NCI-H345 (cell line): ENCODE measurements at places on chromosomes 3 and 15.
A peak's percentile ranks its signal among the peaks of the same experiment; 100 is the strongest.

- no peak for DNase-seq
These were observed 31.2 kb upstream of the ALDH1L1 start for GRCh38 chr3:126211569-126211968.

GRCh38 chr3:192129586-192129985, 597.8 kb downstream of the FGF12 start:
- no peak for DNase-seq

- DNase-seq, result no peak
These were observed 32.1 kb upstream of the TIMP4 start for GRCh38 chr3:12190832-12191231.

DNA sequence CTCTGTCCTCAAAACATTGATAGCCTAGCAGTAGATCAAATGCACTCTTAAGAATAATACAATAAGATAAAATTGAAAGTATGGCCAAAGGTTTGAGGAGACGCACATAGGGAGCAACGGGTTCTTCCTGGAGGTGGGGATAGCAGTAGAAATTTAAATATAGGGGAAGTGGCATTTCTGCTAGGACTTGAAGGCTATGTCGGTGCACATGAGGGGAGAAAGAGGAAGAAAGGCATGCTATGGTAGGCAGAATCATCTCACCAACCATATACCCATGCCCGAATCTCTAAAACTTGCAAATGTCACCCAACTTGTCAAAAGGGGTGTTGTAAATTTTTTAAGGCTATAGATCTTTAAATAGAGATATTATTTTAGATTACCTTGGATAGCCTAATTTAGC, 735.1 kb upstream of the LMCD1 start:
- DNase-seq, result no peak

- no peak for DNase-seq
These were observed 162.2 kb downstream of the ATP10A start for GRCh38 chr15:25700916-25701315.

DNA sequence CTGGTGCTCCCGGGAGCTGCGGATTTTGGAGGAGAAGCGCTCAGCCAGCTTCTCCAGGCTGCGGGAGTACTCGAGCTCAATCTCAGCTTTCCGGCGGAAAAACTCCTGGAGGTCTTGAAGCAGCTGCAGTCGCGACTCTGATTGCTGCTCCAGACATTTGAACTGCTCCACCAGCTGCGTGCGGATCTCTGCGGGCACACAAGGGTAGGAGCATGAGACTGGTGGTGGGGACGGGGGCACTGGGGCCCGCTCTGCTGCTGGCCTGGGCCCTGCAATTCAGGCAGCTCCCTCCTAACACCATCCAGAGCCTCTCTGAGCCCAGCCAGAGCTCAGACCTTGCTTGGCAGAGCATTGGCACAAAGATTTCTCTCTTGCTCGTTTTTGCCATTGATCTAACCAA, 124.7 kb downstream of the SRGAP3 start:
- DNase-seq, result no peak

GRCh38 chr3:38347421-38348200, 1.0 kb downstream of the XYLB start:
- DNase-seq, result no peak

DNA sequence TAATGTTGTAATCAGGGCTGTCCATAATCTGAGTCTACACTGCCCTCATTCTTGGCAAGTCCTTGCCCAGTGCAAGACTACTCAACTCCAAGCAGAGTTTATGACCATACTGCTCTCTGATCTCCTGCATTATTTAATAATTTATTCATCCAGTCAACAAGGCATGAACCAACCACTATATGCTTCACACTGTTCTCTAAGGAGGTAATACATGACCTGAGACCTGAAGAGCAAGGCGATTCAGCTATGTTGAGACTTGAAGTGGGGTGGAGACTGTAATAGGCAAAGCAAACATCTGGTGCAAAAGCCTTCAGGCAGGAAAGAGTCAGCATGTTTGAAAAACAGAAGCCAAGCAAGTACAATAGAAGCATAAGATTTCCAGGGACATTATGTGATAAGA, 1362.8 kb downstream of the ROBO2 start:
- DNase-seq, result no peak

DNA sequence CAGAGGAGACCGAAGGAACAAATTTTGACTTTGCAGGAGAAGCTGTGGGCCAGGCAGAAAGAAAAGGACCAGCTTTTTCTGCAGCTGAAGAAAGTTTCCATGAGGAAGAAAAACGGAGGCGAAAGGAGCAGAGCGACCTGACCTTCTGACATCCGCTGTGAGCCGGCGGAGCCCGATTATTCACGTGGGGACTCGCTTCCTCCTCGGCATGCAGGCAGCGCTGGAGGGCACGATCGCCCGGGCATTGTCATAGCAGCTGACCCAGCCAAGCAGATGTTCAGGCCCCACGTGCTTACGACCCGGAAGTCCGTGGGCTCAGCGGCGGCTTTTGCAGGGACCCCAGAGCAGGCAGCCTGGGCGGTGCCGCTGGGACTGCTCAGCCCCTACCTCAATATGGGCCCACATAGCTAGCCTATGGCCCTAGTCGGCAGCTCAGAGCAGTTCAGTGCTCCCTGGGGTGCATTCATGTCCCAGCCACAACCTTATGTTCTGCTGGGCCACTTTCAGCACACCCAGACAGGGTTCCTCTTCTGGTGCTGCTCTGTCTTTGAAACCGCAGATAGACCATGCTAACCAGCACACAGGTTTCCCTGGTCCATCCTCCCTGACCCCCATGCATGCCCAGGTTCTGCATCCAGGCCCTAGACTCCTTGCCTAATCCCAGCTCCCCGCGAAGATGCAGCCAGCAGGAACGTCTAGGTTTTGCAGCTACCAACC, 10.5 kb upstream of the EIF4A2 start:
- DNase-seq, result no peak

DNA sequence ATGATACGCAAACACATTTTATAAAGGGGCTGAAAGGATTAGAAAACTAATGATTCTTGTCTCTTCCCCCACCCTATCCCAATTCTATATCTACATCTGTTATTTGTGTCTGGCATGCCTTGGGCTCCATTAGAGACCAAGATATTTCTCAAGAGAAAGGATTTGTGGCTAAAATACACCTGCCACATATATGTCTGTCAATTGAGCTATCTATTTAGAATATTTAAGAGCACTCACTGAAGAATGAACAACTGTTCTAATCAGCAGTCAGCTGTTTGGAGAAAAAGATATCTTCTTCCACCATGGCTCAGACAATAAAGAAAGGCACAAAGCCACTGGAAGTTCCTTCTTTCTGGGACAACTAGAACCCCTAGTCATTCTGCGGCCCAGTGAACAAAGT, 61.7 kb upstream of the LRRN1 start:
- no peak for DNase-seq

DNA sequence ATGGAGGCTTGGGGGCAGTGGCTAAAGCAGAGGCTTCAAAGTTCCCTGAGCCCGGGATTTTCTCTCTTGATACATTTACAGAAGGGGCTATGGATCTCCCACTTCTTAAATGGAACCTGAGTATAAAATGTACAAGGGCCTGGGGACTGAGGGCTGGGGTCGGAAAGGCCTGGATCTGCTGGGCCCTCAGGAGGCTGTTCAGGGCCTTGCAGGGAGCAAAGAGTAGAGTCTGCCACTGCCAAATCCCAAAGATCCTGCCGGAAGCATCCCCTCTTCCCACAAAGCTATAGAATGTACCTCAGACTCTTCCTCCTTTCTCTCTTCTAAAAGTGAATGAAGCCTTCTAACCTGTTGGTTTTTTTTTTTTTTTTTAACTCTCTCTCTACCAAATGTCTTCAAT, 59.8 kb upstream of the ARHGEF3 start:
- DNase-seq, result no peak

GRCh38 chr15:33500432-33501195, 189.8 kb downstream of the RYR3 start:
- DNase-seq, result peak; percentile 4

DNA sequence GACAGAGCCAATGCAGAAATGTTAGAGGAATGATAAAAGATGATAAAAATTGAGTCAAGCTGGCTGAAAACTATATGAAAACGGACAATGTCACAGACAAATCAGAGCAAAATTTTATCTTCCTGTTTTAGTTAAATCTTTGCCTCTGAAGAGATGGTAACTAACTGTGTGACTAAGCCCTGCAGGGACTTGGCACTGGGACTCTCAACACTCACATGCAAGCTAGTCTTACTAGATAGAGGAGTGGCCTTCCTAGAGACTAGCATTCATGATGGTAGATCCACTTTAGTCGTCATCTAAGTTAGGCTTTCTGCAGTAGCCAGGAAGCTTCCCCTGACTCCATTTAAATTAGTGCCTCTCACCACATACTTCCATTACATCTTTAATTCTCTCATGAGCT, 4.1 kb downstream of the CCDC191 start:
- DNase-seq, result no peak

DNA sequence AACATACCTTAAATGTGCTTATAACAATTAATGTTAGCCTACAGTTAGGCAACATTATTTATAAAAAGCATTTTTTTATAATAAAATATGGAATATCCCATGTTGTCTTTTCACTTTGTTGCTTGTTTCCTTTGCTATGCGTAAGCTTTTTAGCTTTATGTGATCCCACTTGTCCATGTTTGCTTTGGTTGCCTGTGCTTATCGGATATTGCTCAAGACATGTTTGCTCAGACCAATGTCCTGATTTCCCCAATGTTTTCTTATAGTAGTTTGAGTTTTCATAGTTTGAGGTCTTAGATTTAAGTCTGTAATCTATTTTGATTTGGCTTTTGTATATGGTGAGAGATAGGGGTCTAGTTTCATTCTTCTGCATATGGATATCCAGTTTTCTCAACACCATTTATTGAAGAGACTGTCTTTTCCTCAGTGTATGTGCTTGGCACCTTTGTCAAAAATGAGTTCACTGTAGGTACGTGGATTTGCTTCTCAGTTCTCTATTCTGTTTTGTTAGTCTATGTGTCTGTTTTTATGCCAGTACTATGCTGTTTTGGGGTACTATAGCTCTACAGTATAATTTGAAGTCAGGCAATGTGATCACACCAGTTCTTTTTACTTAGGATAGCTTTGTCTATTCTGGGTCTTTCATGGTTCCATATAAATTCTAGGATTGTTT, 592.7 kb upstream of the SEMA6D start:
- no peak for DNase-seq

DNA sequence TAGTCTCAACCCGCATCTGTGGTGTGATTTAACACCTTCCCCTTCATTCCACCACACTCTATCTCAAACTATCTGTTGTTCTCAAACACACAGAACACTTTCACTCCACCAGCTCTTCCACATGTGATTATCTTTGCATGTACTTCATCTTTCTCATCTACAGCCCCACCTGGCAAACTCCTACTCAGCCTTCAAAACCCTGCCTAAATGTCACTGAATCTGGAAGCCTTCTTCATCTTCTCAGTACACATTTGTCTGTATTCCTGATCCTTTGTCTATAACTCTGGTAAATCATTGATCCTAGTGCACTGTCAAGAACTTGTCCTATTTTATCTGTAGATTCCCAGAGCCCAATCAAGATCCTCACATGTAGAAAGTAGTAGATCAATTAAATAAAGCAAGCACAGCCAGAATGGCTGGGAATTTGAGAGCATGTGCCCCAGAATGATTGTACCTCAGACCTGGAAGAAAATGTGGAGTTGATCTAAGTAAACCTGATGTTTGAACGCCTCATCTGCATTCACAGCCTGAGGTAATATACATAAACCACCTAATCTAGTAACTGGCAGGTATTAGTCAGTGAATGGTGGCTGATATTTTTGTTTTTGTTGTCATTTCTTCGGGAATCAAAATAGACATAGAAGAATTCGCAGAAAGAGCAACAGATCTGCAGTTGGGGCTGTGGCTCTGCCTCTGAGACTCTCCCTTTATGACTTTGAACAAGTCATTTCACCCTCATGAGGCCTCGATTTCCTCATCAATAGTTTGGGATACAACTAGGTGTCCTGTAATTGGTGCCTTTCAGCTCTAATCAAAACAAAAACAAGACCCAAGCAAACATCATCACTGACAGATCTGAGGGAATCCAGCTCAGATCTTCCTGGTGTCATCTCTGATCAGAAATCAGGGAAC, 28.0 kb upstream of the MAGEF1 start:
- no peak for DNase-seq

DNA sequence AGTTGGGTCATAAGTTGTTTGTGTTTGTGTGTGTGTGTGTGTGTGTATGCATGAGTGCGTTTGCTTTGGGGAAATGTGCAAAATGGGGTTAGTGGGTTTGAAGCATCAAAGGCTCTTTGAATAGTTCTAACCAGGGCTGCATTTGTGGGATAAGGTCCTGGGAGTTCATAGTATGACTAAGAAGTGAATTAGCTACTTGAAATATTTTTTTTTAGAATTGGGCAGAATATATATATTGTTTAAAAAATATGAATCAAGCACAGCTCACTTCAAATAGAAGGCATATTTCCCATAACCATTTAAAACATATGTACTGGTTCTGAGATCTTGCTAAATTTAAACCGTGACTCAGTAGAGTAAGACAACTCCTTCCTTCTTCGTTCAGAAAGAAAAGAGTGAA, 43.1 kb downstream of the IGF2BP2 start:
- no peak for DNase-seq

- no peak for DNase-seq
These were observed 130.7 kb downstream of the LPP start for GRCh38 chr3:188284455-188285212.

- DNase-seq, result no peak
These were observed 5.9 kb downstream of the FLNB start for GRCh38 chr3:58013973-58014649.

GRCh38 chr15:56906766-56907165, 11.7 kb upstream of the TCF12 start:
- no peak for DNase-seq

- no peak for DNase-seq
These were observed 22.4 kb downstream of the CHD2 start for GRCh38 chr15:92922418-92923002.

- DNase-seq, result no peak
These were observed 8.4 kb downstream of the ARMC8 start for GRCh38 chr3:138195481-138195880.

GRCh38 chr3:58537412-58538301, 667 bp upstream of the ACOX2 start:
- no peak for DNase-seq

DNA sequence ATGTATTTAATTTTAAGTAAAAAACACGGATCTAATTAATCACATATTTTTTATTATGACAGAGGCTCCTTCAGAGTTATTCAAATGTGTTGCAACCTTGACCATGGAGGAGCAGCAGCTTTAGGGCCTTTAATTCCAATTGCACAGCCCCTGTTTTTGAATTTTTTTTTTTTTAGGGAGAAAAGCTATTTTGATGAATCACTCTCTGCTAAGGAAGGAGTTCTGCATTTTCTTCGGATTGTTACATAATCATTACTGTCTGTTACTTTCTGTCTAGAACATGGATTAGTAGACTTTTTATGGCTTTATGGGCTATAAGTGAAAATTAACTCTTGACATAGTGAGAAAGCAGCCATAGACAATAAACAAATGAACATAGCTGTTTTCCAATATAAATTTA, 90.8 kb downstream of the MCTP2 start:
- no peak for DNase-seq
